ENCODE measurements at places on chromosomes 16 and 17.

DNA sequence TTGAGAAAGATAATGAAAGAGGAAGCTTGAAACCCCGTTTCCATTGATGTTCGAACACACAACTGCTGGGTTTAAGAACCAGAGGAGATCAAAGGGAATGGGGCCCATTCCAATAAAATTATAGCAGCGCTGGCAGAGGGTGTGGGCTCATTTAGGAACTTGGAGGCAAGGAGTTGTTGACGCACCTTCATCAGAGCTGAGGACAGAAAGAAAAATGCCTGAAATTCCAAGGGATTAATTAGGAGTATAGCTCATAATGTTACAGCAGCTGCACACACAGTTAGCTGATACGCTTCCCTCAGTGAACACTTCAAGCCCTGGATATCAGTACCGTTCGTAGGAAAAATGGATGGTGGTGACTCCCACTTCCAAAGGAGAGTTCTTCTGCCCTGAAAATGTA is 127.2 kb downstream of the AXIN2 start:
- DNase-seq, result no peak

GRCh38 chr16:86508028-86508946 is 2.0 kb upstream of the FOXF1 start:
- DNase-seq, result no peak

DNA sequence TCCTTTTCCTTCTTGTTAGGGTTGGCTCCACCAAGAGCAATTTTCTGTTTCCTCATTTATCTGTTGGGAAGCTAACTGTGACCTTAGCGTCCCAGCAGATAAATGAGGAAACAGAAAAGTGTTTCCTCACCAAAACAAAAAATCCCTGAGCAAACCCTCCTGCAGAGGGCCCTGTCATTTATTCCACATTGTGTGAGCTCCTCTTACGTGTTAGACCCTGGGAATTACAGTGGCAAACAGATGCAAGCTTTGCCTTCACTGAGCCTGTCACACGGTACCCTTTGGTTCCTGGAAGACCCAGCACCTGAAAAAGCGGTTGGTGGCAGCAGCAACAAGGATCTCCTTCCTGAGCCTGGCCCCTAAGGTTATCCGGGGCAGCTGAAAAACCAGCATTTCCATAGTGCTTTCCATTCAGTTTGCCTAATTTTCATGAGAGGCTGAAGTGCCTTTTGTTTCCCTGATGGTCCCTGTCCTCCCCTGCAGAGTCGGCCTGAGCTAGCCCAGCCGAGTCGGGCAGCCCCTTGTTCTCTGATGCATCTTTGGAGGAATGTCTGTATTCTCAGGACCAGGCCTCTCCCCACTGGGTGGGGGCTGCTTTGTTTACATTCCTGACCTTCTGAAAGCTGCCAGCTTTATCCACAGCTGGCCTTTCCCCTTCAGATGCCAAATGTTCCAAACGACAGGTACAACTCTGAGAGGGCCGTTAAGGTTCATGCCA is 34.7 kb downstream of the YPEL2 start:
- DNase-seq, result no peak

- no peak for DNase-seq
Observed at GRCh38 chr16:11655655-11656054, 12.6 kb upstream of the SNN start.

DNA sequence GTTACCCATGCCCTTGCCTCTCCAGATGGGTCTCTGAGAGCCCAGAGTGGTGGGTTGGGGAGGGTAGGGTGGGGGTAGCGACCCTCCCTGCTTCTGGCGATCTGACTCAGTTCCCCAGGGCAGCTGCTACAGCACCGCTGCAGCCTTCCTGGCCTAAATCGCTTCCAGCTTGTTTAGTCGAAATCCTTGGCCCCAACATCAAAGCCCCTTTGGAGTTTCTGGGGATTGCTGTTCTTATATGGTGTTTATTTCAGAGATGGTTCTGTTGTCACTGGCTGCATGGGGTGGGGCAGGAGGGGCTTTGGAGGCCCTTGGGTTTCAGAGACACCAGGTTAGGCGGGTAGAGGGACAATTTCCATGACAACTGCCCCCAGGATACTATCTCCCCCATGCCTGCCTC is 35.9 kb downstream of the FZD2 start:
- DNase-seq, result no peak

- peak; percentile 13 for DNase-seq
Observed at GRCh38 chr17:41784207-41784744, 2.2 kb downstream of the JUP start.

DNA sequence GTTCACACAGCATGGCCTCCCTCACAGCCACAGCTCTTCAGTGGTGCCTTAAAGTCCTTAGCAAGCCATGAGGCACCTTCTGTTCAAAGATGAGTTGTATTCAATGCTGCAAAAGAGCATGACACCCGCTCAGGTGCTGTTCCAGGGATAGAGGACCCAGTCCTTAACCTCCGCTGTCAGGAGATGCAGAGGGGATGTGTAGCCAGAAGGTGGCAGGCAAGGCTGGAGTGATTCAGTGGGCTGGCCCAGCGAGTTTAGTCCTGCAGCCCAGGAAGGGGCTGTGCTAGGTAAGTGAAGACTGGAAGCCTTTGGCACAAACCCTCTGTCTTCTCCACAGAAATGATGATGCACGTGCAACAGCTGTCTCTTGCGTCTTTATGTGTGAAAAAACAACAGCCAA is 25.0 kb upstream of the ADAM11 start:
- no peak for DNase-seq

- DNase-seq, result no peak
Observed at GRCh38 chr17:74777901-74778515, 1.9 kb upstream of the NAT9 start.

DNA sequence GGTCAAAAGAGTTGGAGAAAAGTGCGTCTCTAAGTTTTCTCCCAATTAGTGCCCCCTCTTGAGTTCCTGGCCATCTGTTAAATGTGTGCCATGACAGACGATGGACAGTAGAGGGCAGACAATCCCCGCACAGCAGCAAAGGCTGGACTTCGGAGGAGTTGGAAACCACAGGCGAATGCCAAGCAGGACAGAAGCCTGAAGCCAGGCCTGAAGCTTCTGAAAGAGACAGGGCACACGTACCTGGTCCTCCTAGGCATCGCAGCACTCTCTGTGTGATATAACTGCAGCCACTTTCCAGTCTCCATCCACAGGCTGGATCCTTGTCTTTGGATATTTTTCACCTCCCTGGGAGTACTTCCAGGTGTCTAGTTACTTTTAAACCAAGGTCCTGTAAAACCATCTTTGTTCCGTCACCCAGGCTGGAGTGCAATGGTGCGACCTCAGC is 14.5 kb downstream of the C17orf100 start:
- DNase-seq, result no peak

DNA sequence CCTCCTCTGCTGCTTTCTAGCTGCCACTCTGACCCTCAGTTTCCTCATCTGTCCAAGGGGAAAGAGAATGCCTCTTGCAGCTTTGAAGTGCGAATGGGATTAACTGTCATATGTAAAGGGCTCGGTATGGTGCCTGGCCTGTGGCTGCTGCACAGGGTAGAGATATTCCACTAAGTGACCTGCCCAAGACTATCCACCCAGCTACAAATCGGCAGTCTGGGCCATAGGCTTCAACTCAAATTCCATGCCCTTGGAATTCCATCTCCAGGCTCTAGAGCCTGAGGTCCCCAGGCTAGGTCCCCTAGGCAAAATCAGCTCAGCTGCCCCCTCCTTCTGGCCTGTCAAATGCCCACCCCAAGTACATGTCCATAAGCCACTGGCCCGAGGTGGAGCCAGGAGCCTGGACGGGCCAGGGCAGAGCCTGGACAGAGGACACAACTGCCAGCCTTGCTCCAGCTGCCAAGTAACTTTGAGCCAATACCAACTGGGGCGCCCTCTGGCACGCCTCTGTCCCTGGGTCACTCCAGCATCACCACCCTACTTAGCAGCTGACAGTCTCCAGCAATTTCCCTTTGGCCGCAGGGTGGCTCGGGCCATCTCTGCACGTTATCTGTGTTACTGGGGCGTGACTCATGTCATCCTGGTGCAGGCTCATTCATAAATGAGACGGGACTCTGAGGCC is 57.2 kb downstream of the SDK2 start:
- no peak for DNase-seq

DNA sequence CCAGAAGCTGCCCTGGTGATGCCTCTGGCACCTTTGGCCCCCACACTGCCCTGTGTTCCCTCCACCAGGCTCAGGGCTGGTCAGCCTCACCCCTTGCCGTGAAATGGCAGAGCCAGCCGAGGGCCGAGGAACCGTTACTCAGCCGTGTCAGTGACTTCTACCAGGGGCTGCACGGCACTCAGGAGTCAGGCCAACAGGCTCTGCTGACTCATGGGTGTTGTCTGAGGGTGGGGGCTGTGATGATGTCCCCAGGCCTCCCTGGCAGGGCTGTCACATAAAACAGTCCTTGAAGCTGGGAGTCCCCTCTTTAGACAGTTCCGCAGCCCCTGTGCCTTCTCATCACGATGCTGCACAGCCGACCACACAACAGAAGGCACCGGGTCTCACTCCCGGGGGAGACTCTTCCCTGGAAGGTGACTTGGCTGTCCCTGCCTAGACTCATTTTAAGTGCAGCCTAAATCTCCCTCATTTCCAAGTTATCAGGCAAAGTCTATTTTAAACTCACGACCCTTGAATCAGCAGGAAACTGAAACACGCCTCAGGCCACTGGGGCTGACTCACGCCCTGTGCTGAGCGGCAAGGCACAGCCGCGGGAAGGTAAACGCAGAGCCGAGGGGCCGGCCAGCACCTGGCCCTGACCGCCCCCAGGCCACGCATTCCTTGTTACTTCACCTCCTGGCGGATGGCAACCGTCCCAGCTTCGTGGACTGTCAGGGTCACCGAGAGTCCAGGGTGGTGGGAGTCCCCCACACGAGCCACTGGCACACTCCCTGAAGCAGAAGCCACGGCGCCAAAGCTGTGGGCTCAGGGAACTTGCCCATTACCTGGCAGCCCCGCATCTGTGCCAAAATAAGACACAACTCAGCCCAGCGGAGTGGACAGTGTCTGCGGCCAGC is 102.6 kb downstream of the ZNF778 start:
- DNase-seq, result peak; percentile 60

DNA sequence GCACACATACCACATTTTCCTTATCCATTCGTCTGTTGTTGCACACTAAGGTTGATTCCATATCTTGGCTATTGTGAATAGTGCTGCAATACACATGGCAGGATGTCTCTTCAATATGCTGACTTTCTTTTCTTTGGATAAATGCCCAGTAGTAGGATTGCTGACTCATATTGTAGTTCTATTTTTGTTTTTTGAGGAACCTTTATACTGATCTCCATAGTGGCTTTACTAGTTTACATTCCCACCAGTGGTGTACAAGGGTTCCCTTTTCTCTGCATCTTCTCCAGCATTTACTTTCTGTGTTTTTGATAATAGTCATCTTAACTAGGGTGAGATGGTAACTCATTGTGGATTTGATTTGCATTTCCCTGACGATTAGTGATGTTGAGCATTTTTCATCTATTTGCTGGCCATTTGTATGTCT is 118.1 kb downstream of the STXBP4 start:
- no peak for DNase-seq

DNA sequence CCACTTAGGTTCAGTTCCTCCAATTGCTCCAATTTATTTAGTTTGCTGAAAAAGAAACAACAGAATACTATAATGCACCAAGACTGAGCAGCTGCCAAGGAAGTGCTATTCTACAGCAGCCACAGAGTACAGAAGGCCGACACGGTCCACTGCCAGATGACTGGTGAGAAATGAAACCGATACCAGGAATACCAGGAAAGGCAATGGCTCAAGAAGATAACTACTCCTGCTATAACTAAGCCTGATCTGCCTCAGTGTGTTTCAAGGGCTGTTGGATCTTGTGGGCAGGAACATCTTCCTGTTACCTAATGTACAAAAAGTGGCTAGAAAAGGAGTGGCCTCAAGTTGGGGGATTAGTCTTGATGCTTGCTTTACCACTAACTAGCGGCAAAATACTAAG is 32.8 kb downstream of the MARVELD3 start:
- no peak for DNase-seq

GRCh38 chr17:46753776-46754175 is 64.7 kb downstream of the WNT3 start:
- DNase-seq, result no peak

Measured in T-helper 2 cell treated with Interferon-gamma antibody and Interleukin-4, amounts not matched to agents 5 μg/mL and 100 μg/mL, for 36 hours (primary cell).